ENCODE measurements at places on chromosomes 1 and 21.

DNA sequence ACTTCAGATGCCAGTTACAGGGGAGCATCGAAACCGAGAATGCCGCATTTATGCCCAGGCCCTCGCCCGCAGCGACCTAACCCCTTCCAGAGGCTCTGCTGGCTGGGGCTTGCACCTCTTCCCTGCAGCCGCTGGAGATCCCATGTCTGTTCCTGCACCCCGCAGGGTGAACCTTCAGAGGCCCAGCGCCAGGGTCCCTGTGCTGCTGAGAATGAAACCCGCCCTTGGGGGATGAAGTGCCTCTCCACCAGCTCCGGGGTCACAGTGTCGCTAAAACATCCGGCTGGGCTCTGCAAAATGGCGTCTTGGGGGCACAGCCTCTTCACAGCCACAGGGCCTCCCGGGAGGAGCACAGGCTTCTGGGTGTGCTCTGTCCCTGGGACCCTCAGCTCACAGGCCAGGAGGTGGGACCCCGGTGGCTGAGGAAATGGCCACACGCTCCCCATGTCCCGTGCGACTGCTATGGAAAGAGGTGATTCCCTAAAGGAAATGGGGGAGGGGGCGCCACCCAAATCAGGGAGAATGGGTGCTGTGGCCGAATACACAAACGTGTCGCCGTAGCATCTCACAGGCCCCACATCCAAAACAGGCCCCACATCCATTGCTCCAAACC lies 39.9 kb upstream of the TSPEAR start:
- peak; percentile 26 for DNase-seq

DNA sequence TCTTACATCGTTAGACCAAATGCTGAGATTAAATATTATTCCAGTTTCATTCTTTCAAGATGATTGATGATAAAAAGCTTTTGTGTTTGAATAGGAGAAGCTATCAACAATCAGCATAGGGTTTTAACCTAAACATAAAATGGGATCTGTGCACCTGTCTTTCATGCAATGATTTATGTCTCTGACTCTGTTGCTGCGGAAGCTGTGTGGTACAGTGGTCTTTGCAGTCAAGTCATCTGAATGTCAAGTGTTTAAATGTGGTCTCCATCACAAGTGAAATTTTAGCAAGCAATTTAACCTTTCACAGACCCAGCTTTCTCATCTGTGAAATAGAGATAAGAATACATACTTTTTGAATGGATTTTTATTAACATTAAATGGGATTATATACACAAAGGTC lies 107.2 kb downstream of the PLPPR5 start:
- no peak for DNase-seq

DNA sequence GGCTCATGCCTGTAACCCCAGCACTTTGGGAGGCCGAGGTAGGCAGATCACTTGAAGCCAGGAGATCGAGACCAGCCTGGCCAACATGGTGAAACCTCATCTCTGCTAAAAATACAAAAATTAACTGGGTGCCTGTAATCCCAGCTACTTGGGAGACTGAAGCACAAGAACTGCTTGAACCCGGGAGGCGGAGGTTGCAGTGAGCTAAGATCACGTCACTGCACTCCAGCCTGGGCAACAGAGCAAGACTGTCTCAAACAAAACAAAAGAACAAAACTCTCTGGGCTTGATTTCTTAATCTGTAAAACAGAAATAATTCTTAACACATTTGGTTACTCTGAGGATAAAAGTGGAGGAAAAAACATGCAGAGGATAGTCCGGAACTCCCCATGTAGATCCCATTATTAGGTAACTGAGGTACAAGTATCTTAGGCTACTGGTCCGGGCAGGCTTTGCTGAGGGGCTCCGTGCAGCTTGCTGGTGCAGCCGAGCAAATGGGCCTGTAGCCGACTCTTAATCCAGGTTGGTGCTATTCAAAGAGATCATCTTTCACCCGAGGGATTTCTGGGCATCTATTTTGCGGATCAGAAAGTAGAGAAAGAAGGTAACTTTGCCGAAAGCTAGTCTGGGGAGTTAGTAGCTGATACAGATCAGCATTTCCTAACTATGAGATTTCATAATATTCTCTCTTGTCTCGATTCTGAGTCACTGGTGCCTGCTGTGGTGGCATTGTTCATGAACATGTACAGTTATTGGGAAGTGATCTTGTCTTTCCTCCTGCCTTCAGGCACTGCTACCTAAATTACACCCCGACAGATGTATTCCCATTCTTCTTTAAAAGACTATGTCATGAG lies 56.8 kb downstream of the NFIA start:
- no peak for DNase-seq

DNA sequence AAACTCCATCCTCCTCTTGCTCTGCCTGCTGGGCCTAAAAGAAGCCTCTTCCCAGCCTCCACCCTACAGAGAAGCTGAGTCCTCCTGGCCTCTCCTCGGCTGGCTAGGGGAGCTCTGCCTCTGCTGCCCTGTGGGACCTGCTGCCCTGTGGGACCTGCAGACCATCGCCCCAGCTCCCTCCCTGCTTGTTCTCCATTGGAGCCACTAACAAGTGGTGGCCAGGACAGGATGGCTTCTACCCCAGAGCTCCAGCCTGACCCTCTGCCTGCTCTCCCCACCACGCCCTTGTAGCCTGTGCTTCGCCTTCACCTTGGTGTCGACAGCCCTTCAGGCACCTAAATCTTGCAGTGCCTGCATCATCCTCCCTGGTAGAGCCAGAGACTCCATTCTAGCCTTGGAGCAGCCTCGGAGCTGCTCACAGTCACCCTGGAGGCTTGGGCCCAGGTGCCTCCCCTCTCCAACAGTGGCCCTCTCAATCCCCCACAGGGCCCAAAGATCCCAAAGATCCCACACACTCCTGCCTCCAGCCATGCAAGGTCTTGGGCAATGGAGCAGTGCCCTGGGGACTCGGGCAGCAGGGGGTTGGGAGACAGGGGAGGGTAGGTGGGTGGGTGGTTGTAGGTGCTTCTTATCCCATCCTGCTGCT lies 3.0 kb downstream of the EPS8L3 start:
- no peak for DNase-seq

- no peak for DNase-seq
These were observed 137.8 kb upstream of the COA6 start for GRCh38 chr1:234235434-234235881.

DNA sequence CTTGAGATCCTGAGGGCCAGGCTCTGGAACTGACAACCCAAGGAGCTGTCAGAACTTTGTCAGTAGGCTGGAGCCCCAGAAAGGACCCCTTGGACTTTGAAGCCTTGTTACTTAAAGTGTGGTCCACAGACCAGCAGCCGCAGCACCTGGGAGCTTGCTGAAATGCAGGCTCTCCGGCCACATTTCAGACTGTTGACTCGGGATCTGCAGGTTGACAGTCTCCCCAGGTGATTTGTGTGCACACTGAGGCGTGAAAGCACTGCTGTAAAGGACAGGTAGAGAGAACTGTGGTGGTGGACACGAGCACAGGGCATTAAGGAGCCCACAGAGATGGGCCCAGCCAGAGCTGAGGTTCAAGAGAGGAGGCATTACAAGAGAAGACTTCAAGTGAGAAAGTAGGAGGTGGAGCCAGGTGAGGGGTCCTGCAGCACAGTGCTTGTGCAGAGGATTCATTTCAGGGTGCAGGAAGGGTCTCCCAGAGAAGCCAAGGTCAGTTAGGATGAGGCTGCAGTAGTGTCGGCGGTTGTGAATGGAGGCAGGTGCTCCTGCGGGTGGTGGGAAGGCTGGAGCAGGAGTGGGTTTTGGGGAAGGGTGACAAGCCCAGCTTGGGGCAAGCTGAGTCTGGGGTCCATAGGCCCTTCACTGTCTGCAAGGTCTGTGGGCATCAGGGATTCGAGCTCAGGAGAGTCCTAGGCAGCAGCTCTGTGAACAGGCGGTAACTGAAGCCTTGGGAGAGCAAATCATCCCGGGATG lies 4.6 kb downstream of the HYI start:
- DNase-seq: no peak

GRCh38 chr1:76868916-76869315 lies 1.6 kb downstream of the ST6GALNAC5 start:
- no peak for DNase-seq

- DNase-seq: no peak
These were observed 6.3 kb downstream of the MINDY1 start for GRCh38 chr1:151000408-151000807.

- DNase-seq: peak; percentile 29
These were observed 470.5 kb downstream of the LTN1 start for GRCh38 chr21:28522014-28522799.

- no peak for DNase-seq
These were observed 138.6 kb downstream of the LIPI start for GRCh38 chr21:14071902-14072734.

DNA sequence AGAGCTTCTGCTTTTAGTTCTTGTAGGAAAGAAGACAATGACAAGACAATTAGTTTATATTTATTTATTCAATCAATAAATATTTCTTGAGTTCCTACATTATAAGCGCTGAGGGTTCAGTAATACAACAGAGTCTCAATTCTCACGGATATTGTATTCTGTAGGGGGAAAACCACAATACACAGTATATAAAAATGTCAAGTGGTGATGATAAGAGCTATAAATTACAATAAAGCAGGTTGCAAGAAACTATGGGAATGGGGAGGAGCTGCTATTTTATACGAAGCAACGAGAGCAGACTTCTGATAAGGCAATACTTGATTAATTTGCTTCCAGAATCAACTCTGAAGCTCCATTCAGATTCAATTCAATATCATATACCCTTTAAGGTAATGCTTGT lies 10.6 kb upstream of the XCL1 start:
- DNase-seq: no peak

DNA sequence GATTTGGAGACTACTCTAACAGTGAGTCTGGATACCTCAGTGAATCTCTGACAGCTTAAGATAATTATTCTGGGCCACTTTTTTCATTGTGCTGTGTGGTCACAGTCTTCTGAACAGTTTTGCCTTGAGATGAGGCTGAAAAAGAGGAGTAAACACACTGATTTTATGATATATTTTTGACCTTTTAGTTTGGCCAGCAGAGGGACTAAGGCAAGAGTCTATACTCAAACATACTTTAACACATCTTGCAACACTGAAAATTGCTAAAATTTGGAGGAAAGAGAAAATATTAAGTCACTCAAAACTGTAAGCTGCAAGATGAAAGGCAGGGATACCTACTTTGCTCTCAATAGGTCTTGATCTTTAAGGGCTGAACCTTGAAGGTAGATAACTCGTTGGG lies 182.7 kb downstream of the KCNT2 start:
- no peak for DNase-seq

DNA sequence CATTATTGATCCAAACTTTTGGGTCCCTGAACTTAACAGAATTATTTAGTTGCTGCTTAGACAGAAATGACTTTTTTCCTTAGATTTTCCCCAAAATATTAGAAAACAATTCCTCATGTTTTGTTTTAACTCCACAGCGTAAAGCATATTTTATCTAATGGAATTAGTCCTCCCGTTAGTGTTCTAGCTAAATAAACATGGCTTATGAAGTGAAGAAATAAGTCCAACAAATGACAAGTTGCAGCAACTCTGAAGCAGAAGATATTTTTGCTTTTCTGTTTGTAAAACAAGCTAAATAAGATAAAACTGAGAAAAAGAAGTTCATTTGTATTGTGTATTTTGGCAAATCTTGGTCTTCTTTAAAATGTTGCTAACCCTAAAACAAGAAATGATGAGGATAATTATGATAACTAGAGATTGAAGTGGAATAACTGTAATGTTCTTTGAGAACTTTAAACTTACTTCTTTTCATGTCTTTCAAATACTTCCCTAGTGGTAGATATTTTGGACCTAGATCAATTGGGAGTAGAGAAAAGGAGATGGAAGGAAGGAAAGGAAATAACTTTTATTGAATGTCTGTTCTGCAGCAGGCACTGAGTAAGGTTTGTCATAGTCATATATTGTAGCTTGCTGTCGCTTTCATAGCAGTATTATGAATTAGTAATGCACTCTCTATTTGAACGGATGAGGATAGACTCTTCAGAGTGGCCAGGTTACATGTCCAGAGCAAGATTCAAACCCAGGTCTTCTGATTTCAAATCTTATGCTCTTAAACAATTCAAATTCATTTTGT lies 12.5 kb downstream of the NFIA start:
- no peak for DNase-seq

DNA sequence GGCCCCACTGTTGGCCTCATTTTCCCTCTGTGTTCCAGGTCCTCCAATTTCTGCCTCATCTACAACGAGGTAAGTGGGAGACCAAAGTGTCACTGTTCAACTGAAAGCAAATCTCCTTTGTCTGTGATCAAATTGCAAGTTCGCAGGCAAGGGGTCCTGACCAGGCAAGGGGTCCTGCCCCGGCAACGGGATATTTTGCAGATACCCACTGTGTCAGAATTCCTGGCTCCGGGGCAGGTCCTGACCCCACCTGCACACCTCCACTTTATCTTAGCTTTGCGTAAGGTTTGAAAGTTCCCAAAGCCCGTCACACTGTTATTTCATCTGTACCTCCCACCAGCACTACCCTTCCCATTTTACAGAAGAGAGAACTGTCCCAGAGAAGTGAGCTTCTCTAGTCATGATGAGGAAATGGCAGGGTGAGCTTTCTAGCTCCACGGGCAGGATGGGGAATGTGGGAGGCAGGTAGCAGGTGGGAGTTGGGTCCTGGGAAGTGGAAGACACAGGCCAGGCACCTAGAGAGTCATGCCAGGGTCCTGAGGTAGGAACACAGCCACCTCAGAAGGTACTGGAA lies 32.0 kb upstream of the CSF1 start:
- no peak for DNase-seq

- DNase-seq: peak; percentile 48
These were observed 43.8 kb downstream of the SLC44A3 start for GRCh38 chr1:94863919-94864318.

- no peak for DNase-seq
These were observed 64.1 kb downstream of the ACTL8 start for GRCh38 chr1:17819129-17819802.

DNA sequence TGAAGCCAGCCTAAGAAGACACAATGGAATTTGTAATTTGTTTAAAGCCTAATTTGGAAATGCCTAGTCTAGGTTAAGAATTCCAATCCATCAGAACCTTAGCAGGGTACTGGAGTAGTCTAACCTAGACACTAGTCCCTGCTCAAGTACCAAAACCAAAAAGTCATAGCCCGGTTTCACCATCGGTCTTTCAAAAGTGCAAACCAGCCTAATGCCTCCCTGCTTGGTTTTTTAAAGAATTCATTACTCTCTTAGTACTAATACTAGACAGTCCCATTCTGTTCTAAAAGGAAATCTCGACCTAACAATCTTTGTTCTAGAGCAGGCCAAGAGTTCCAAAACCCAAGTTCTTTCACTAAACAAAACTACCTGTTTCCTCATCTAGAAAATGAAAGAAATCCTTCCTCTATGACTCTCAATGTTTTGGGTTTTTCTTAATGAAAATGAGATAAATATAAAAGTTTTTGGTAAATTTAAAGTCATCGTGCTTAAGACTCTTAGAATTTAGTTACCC lies 2.6 kb downstream of the PUM1 start:
- DNase-seq: peak; percentile 20

GRCh38 chr1:247444571-247444970 lies 13.3 kb downstream of the OR2B11 start:
- DNase-seq: no peak
